ENCODE measurements at places on chromosomes 11 and 22.

GRCh38 chr11:119335091-119335654 is 846 bp downstream of the RNF26 start:
- no peak for DNase-seq

GRCh38 chr11:76666830-76667229 is 3.7 kb downstream of the LRRC32 start:
- no peak for DNase-seq

DNA sequence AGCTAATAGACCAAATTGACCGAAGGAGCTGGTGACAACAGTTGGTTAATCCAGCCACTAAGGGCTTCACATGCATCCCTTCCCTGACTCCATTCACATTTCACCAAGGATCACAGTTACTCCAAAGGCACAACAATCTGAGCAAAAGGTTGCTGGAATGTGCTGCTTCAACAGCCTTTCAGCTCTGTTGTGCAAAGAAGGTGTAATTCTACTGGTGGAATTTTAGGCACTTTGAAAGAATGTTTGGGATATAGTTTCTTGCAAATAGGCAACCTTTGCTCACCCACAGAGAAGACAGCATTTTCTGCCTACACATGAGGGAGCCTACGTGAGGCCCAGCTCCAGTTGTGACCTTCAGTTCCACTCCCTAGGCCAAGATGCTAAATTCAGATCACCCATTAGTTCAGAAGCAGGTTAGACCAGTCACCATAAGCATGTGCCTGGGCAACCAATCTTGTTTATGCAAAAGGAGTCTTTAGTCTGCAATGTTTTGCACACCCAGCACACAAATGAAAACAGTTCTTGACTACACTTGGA is 21.6 kb upstream of the FCHSD2 start:
- DNase-seq = no peak

- DNase-seq = no peak
These were observed 437.3 kb upstream of the CADM1 start for GRCh38 chr11:115941481-115941993.

DNA sequence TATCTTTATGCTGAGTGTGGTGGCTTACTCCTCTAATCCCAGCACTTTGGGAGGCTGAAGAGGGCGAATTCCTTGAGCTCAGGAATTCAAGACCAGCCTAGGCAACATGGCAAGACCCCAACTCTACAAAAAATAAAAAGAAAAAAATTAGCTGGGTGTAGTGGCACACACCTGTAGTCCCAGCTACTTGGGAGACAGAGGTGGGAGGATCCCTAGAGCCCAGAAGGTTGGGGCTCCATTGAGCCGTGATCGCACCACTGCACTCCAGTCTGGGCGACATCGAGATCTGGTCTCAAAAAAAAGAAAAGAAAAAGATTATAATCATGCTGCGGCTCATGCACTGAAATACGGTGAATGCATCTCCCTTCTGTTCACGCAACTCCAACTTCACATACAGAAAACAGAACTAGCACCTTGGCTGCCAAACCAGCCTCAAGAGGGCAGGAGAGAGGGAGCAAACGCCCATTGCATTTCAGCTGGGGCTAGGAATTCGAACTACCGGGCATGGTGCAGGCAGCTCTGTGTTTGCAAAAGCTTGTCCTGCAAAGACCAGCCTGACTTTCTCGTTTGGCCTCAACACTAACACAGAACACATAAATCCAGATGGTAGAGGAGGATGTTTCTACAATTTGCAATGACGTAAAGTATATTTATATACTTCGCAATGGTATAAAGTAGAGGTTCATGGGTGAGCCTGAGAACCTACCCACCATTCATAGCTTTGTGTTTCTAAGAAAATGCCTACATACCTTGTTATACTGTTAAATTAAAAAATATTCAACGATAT is 6.3 kb upstream of the SYNGR1 start:
- peak; percentile 15 for DNase-seq

DNA sequence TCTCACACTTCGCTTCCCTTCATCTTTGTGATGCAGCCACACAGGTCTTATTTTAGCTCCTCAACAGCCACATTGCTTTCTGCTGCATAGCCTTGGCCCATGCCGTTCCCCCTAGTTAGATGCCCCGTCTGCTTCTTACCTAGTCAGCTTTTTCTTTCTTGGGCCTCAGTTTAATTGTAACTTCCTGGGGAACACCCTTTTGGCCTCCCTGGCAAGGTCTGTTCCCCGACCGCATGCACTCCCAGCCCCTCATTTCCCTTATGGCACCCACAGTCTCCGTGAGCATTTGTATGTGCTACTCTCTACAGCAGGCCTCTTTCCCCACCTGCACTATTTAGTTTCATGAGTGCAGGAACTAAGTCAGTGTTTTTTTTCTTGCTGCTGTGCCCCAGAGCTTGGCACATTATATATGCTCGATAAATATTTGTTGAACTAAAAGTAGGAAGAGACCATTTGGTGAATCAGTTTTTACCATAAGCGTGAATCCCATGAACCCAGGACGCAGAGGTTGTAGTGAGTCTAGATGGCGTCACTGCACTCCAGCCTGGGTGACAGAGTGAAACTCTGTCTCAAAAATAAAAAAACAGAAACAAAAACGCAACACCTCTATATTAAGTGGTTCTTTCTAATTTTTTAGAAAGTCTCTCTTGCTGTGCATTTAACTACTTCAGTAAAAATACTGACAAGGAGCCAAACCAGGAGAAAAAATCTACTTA is 38.5 kb downstream of the TNRC6B start:
- DNase-seq = no peak

GRCh38 chr22:50177537-50178470 is 7.3 kb downstream of the PANX2 start:
- DNase-seq = no peak

DNA sequence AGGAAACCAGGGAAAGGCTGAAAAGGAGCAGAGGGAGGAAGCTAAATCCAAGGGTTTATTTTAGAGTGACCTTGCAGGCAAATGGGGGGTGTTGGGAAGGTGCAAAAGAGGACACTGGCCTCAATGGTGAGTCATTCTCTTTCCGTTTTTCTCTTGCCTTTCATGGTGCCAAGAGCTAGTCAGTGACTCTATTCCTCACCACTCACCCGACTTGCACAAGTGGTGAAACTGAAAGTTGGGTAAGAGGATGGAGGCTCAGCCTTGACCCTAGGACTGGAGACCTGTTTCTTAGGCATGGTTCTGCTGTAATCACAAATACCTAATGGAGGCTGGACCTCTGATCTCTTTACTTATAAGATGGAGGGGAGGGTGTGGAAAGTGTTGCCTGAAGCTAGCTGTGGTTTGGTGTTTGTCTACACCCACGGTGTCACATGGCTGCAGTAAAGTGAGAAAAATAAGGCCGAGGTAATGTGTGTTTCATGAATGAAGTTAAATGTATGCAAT is 67.3 kb upstream of the CREB3L1 start:
- no peak for DNase-seq

DNA sequence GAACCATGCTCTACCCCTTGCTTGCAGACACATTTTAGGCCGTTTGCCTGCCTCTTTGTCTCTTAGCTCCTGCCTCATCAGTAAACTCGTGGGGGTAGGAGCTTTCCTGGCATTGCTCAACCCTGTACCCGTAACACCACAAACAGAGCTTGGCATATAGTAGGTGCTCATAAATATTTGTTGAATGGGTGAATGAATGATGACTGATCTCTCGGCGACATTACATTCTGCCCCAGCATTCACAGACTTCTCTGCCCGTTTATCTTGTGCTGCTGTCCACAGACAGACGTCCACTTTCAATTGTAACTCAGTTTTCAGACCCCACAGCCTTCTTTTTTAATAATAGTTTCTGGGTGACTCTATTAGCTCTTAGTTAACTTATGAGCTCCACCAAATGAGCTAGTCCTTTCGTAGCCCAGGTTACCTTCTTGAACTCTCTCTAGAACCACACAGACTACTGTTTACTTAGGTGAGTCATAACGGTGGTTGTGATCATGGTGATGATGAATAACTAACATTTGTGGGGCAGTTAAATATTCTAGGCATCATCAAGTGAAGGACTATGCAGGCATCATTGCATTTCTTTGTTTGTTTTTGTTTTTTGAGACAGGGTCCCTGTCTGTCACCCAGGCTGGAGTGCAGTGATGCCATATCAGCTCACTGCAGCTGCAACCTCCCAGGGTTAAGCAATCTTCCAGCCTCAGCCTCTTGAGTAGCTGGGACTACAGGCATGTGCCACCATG is 188.4 kb downstream of the ADAMTS15 start:
- DNase-seq = no peak

DNA sequence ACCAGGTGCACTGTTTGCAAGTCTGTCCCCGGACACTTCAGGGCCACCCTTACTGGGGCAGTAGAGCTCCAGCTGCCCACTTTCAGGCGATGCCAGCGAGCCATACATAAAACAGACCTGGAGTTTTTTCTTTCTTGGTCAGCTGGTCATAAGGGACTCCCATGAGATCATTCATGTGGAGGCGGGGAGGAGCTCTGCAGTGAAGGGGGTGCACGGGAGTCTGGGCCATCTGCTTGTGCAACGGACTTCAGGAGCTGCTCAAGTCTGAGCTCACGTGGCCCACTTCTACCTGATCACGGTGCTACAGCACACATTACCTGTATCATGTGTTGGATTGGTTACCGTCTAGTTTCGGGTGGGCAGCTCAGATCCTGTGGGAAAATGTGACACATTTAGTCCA is 9.2 kb upstream of the MRGPRF start:
- DNase-seq = no peak

DNA sequence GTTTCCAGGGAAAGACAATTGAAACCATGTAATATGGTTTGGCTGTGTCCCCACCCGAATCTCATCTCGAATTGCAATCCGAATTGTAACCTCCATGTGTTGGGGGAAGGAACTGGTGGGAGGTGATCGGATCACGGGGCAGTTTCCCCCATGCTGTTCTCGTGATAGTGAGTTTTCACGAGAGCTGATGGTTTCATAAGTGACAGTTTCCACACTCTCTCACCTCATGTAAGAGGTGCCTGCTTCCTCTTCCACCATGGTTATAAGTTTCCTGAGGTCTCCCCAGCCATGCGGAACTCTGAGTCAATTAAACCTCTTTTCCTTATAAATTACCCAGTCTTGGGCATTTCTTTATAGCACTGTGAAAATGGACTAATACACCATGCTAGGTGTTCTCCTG is 148.3 kb upstream of the CADM1 start:
- no peak for DNase-seq

DNA sequence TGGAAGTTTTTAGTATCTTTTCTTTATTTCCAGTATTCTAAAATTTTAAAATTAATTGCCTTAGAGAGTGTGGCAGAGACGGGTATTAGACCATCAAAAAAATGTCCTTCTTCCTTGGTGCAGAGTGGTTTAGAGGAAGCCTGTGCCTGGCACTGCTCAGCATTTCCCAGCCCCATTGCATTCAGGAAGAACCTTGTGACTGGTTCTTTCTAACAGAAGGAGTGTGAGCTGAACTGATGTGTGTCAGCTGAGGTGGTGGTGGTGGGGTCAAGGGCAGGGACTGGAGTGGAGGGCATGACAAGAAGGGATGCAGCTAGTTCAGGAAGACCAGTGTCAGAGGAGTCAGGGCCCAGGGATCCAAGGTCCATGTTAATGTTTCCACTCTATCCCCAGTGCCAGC is 58.7 kb upstream of the FDX1 start:
- no peak for DNase-seq

- no peak for DNase-seq
These were observed 638 bp downstream of the NRGN start for GRCh38 chr11:124740277-124740882.

DNA sequence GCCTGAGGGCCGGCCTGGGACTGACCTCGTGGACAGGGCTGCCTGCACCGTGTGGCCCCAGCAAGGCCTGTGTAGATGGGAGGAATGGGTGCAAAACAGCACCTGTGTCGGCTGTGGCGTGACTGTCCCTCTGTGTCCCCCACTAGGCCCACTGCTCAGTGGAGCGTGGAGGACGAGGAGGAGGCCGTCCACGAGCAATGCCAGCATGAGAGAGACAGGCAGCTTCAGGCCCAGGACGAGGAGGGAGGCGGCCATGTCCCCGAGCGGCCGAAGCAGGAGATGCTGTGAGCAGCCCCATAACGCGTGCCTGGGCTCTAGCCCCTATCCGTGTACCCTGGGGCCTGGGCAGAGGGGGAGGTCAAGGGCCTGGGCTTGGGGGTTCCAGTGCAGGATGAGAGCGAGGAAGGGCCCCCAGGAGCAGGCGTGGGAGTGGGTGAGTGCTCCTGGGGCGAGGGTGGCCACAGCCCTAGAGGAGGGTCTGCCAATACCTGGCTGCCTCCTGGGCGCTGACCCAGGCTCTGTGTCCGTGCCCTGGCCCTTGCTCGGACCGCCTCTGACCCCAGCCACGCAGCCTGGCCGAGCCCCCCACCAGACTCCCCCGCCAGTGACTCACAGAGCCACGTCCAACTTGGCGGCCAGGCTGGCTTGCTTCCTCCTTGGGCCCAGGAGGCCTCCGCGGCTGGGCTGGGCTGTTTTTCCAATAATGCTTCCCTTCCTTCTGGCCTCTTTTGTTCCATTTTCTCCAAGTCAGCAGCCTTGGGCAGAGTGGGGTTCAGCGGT is 11.6 kb downstream of the PRR33 start:
- DNase-seq = no peak

- no peak for DNase-seq
These were observed 64.0 kb upstream of the PTPRJ start for GRCh38 chr11:47916361-47916841.

DNA sequence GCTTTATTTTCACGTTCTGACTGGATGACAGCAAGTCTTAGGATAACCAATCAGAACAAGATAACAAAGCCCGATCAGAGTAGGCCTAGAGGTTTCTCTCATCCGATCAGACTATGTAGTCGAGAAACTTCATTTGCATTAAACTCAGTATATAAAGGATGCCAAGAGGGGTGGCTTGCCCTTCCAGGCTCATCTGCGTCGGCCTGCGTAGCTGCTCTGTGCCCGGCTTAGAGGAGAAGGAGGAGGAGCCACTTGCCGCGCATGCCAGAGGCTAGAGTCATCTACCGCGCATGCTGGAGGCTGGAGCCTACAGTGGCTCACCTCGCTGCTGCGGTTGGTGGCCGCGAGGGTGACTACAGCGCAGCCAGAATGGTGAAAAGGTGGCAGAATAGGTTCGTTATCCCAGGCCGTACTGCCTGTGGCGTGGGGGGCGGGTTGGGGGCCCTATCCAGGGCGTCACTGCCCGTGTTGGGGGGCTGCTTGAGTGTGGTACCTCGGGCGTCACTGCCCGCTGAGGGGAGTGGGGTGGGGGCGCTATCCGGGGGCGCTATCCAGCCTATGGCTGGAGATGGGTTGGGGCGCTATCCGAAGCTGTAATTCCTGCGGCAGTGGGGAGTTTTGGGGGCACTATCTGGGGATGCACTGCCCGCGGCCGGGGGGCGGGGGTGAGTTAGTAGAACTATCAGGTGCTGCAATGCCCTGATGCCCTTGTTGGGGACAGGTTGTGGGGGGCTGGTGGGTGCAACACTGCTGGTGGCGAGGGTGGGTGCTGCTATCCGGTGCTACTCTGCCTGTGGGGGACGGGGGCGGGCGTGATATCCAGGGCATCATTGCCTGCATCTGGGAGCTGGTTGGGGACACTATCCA is at the start of gene RFPL2:
Gene RFPL2 (minus strand): TSS at position 218 of the 867 bp plus-strand sequence. CDS start 2,622 bp downstream, outside the sequence.
- DNase-seq = no peak

Measured in activated T-helper 1 cell treated with anti-CD3 and anti-CD28 coated beads, Interleukin-2, amount 50 U/mL, for 16 hours (primary cell).